Left lobe of liver (tissue), 2 donors: ENCODE measurements at places on chromosomes 16 and 17. TPM values are rescaled to one million over a fixed set of nuclear protein-coding genes. Genes with fewer than 3 reads are reported as not detected.

- peak; percentile 87 for DNase-seq
Measured at GRCh38 chr16:66741169-66741900, 10.1 kb downstream of the DYNC1LI2 start.

DNA sequence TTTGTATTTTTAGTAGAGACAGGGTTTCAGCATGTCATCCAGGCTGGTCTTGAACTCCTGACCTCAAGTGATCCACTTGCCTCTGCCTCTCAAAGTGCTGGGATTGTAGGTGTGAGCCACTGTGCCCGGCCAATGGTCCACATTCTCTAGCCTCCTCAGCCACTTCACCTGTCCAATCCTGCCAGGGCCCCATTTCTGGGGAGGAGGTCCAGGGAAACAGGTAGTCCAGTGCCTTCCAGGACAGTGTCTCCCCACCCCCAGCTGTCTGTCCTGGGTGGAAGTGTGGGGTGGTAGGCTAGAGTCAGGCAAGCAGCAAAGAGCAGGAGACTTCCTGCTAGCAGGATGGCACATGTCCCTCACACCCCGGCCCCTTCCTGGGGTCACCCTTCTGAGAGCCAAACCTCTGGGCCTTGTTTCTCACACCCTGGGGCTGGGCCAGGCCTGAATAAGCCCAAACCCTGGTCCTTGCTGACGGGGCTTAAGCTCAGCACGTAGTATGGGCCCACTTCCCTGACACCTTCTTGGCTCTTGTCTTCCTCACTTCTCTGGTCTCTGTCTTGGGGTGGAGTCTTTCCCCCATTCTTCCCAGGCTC, 5.0 kb downstream of the FHOD1 start:
- DNase-seq = no peak

DNA sequence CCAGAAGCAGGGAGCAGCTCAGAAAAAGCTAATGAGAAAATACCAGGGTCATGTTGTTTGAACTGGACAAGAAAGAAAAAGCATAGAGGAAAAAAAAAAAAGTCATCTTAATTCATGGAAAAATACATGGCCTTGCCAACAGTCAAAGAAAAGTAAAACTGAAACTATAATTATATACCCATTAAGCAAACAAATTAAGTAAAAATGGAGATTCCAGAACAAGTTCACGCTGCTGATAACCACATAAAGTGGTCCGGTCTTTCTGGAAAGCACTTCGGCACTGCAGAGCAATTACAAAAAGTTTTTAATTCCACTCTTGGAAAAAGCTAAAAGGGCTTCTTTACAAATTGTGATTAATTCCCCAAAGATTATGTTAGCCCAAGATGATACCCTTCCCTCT, 12.4 kb upstream of the P2RX5 start:
- DNase-seq = no peak

DNA sequence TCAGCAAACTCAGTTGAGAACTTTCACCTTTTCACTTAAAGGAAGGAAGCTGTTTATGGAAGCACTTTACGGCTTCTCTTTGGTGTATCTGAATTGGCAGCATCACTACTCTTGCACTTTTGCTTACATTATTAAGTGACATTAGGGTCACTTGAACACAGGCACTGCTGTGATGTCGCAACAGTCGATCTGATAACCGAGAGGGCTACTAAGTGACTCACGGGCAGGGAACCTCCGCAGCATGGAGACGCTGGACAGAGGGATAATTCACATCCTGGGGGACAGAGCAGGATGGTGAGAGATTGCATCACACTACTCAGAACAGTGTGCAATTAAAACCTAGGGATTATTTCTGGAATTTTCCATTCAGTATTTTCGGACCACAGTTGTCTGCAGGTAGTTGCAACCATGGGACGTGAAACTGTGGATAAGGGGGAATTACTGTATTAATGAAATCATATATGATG, 56.5 kb downstream of the DNAH2 start:
- DNase-seq = no peak

- no peak for DNase-seq
Measured at GRCh38 chr17:77577491-77577890, 381.0 kb upstream of the TNRC6C start.

DNA sequence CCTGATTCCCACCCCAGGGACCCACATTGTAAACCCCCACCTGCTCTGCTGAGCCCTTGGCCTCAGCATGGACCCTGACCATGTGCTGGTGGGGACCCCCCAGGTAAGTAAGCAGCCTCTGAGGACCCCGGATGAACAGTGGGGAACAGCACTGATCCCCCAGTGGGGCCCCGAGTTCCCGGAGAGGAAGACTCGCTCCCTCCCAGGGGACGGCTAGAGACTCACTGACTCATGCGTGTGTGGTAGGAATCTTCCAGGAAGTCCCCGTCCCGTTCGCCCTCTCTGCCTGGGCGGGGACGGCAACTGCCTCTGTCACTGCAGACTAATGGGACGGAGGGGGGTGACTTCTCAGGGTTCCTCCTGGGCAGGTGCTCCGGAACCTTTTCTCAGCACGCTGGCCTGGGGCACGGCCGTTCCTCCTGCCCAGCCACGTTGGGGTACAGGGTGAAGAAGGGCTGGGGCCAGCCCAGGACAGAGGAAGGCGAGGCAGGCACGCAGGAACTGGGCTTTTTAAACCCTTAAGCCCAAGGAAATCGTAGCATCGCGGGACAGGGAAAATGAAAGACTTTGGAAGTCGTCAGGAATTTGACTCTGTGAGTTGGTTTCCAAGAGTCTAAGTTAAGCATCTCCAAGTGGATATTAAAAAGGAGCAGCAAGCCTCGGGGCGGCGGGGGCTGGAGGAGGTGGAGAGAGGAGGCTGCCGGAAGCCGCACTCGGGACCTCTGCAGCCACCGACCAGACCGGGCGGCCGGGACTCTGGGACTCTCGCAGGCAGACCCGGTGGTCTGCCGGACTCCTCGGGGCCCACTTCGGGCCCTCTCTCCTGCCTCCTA, 178.7 kb downstream of the SEC14L1 start:
- no peak for DNase-seq

- no peak for DNase-seq
Measured at GRCh38 chr17:41009301-41009760, 403 bp upstream of the KRTAP3-1 start.

The RHBDL3 gene
- 0.15 TPM for total RNA-seq

The HNF1B gene
- total RNA-seq = 8.4 TPM

The CASKIN2 gene
- total RNA-seq = 26.4 TPM

DNA sequence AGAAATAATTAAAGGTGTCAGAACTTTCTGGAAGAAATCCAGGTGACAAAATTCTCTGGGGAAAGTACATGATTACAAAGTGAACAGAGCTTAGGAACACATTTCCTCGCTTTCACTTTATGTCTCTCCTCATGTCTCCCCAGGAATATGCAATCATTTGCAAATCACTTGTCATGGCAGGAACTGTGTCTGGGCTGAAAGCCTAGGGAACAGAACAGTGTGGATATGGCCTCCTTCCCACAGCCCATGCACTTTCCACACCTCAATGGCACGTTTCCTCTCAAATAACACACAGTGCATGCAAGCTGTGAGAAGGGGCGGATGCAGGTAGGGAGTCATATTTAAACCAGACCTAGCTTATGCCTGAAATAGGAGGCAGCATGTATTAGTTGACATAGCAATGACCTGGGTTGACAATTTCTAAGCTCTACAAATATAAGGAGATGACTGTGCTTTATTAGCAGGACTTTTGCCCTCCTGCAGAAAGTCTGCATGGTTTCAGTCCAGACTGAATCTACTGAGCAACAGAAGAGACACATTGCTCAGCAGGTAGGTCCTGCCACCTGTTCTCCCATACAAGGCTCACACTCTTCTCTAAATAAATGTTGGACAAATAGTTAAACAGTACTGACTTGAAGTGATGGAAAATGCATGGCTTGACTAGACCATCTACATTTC, 236.0 kb upstream of the ELAC2 start:
- no peak for DNase-seq

The CES1 gene
- 2,727 TPM for total RNA-seq

- no peak for DNase-seq
Measured at GRCh38 chr17:10739386-10739785, 9.6 kb upstream of the TMEM220 start.

GRCh38 chr16:50265260-50265659, 1.1 kb upstream of the ADCY7 start:
- peak; percentile 48 for DNase-seq

GRCh38 chr17:78665387-78665951, 88.3 kb upstream of the DNAH17 start:
- DNase-seq = no peak

The CCL13 gene
- total RNA-seq = not detected

DNA sequence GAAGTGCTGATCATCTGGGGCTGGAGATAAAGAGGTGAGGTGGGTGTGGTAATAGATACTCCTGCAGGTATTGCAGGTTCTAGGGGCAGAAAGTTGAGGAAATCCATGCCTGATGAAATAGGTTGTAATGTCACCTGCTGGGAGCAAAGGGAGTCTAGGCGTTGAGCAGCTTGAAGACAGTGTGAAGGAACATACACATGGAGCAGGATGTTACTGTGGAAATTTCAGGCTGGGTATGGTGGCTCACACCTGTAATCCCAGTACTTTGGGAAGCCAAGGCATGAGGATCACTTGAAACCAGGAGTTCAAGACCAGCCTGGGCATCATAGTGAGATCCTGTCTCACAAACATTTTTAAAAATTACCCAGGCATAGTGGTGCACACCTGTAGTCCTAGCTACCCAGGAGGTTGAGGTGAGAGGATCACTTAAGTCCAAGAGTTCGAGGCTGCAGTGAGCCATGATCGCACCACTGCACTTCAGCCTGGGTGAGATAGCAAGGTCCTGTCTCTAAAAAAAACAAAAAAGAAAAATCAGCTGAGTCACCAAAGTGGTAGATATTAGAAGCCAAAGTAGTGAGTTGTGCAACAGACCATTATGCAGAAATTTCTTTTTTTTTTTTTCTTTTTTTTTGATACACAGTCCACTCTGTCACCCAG, 9.1 kb upstream of the CRYBA1 start:
- no peak for DNase-seq

DNA sequence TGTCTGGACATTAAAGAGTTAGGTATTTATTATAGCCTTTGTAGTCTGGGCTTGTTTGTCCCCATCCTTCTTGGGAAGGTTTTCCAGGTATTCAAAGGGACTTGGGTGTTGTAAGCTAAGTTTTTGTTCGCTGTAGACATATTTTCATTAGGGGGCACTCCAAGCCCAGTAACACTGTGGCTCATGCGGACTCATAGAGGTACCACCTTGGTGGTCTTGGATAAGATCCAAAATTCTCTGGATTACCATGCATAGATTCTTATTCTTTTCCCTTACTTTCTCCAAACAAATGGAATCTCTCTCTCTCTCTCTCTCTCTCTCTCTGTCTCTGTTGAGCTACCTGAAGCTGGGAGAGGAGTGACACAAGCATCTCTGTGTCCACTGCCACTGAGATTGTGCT, 48.9 kb downstream of the ERCC4 start:
- DNase-seq = no peak

- DNase-seq = no peak
Measured at GRCh38 chr16:66541388-66542355, 8.2 kb downstream of the TK2 start.

The TEX19 gene
- total RNA-seq = not detected

- no peak for DNase-seq
Measured at GRCh38 chr16:59179446-59180082, 445.4 kb upstream of the GOT2 start.

The LRRC37A gene
- 0.45 TPM for total RNA-seq

- no peak for DNase-seq
Measured at GRCh38 chr17:303168-303567, 49.4 kb downstream of the RPH3AL start.

- no peak for DNase-seq
Measured at GRCh38 chr16:16850274-16850673, 471.3 kb downstream of the NPIPA7 start.
